Activated T-helper 2 cell treated with anti-CD3 and anti-CD28 coated beads, Interferon-gamma antibody, Interleukin-2, Interleukin-4, amounts not matched to agents 10 μg/mL and 5 μg/mL and 100 μg/mL, durations not matched to agents 14 hours and 24 hours and 36 hours (primary cell): ENCODE measurements at places on chromosomes 12 and 14.

DNA sequence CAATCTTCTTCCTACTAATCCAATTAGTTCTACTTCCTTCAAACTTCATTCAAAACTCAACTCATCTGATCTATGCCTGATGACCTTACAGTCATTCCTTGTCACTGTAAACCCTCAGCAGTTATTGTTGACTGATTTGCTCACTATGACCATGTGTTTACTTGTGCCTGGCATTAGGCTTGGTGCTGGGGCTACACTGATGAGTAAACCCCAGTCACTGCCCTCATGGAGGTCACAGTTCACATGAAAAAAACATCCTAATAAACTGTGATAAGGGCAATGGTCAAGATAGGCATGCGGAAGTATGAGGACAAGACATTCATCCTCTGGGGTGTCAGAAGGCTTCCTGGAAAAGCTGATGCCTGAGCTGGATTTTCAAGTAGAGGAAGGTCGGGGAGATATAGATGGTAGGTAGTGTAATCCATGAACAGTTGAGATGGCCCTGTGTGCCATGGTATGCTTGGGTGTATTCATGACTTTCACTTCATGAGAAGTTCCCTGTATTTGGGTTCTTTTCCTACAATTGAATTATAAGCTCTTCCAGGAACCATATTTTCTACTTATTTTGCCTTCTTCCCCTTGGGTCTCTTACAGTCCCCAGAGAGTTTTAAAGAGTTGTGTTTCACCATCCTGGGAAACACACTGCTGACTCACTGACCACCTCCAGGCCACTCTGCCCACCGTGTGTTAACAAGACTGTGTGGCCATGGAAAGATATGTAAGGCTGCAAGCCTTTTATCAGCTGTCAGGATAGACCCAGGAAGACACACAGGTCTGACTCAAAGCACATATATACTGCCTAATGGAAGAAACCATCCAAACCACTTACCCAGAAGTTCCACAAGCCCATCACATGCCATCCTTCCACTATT is 38.7 kb upstream of the DUSP6 start:
- H3K4me3 ChIP-seq, result no peak overlapping the region
- no peaks in the 10 kb centered on the region for H3K27me3 ChIP-seq
- peak overlapping the region; percentile 87 for H3K27ac ChIP-seq
- no peak for DNase-seq
- H3K36me3 ChIP-seq, result peaks cover 11% of the 10 kb centered on the region

DNA sequence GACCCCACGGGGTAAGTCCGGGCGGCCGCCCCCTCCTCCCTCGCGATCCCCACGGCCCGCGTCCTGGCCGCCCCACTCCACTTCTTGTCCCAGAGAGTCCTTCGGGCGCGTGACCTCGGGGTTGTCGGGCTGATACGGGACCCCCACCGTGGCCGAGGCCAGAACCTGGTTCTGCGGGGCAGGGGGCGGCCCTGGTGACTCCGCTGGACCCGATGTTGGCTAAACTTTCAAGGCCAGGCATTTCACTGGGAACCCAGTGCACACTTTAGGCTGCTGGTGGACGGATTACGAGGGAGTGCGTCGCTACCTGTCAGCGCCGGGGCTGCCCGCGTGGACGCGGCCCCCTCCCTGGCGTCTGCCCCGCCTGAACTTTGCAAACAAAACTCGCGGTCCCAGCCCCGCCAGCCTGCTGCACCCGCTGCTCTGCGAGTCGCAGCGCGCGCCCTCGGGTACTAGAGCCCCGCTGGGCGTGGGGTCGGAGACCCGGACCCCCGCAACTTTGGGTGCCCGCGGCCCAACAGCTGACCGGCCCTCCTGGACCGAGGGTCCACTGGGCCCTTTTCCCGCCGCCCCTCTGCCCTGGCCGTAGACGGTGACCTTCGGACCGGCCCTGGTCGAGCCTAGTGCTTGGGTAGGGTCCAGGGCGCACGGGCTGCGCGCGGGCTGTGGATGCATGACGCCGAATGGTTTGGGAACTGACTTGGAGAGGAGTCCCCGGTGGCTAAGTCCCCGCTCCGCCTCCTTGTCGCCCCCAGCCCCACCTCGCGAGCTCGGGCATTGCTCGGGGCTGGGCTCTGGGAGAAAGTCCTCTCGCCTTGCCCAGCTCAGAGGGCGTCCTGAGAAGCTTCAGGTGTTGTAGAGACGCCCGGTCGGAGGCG is 624 bp downstream of the RIN3 start:
- peak overlapping the region; percentile 61 for H3K4me3 ChIP-seq
- H3K27me3 ChIP-seq, result peaks cover 51% of the 10 kb centered on the region
- H3K4me1 ChIP-seq, result peaks cover 21% of the 10 kb centered on the region

- no peak overlapping the region for H3K4me3 ChIP-seq
- H3K36me3 ChIP-seq, result no peaks in the 10 kb centered on the region
- DNase-seq, result no peak
- H3K4me1 ChIP-seq, result no peaks in the 10 kb centered on the region
Measured at GRCh38 chr12:2669560-2669959, 125.2 kb upstream of the FKBP4 start.

GRCh38 chr14:50714450-50715073 is 46.5 kb upstream of the SAV1 start:
- no peaks in the 10 kb centered on the region for H3K4me1 ChIP-seq
- no peak overlapping the region for H3K4me3 ChIP-seq
- H3K27ac ChIP-seq, result no peak overlapping the region

DNA sequence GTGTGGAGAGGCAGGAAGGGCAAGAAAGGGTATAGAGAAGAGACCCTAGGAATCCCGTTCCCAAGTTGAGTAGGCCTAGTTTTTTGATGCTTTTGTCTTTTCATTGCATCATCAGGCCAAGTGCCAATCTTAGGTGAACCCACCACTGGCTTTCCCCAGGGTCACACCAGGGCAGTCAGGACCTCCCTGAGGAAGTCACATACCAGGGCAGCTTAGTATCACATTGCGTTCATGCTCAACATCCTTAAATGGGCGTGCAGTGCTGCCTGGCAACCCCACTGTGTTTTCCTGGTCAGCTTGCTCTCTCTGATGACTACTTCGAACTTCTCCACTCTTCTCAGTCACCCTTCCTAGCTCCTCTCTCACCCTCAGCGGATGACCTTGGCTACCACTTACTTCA is 9.0 kb downstream of the ASIC1 start:
- no peak overlapping the region for H3K4me3 ChIP-seq
- H3K27me3 ChIP-seq, result peaks cover 1% of the 10 kb centered on the region
- H3K4me1 ChIP-seq, result peaks cover 8% of the 10 kb centered on the region
- no peak overlapping the region for H3K27ac ChIP-seq
- peaks cover 5% of the 10 kb centered on the region for H3K36me3 ChIP-seq

- H3K36me3 ChIP-seq, result no peaks in the 10 kb centered on the region
- no peak overlapping the region for H3K4me3 ChIP-seq
- no peaks in the 10 kb centered on the region for H3K4me1 ChIP-seq
- no peak for DNase-seq
- H3K27me3 ChIP-seq, result peaks cover 1% of the 10 kb centered on the region
Measured at GRCh38 chr12:69456239-69456638, 13.9 kb upstream of the FRS2 start.

- H3K4me3 ChIP-seq, result no peak overlapping the region
- H3K36me3 ChIP-seq, result peaks cover 15% of the 10 kb centered on the region
- H3K27me3 ChIP-seq, result no peaks in the 10 kb centered on the region
- peaks cover 34% of the 10 kb centered on the region for H3K4me1 ChIP-seq
- peak overlapping the region; percentile 29 for H3K27ac ChIP-seq
Measured at GRCh38 chr12:68121143-68121542, 38.4 kb downstream of the IFNG start.

GRCh38 chr14:23299986-23300686 is 2.5 kb downstream of the PPP1R3E start:
- H3K4me3 ChIP-seq, result peak overlapping the region; percentile 89
- peaks cover 22% of the 10 kb centered on the region for H3K36me3 ChIP-seq
- H3K4me1 ChIP-seq, result peaks cover 21% of the 10 kb centered on the region
- no peak for DNase-seq
- H3K27ac ChIP-seq, result peak overlapping the region; percentile 94

GRCh38 chr14:93946541-93947090 is 19.5 kb downstream of the FAM181A start:
- H3K36me3 ChIP-seq, result peaks cover 74% of the 10 kb centered on the region
- H3K27ac ChIP-seq, result peak overlapping the region; percentile 3
- H3K27me3 ChIP-seq, result no peaks in the 10 kb centered on the region
- peaks cover 21% of the 10 kb centered on the region for H3K4me1 ChIP-seq

GRCh38 chr12:42560977-42561376 is 28.6 kb downstream of the PRICKLE1 start:
- no peak for DNase-seq
- H3K27ac ChIP-seq, result no peak overlapping the region
- H3K4me3 ChIP-seq, result no peak overlapping the region
- no peaks in the 10 kb centered on the region for H3K4me1 ChIP-seq
- H3K36me3 ChIP-seq, result no peaks in the 10 kb centered on the region

- H3K27ac ChIP-seq, result no peak overlapping the region
- H3K27me3 ChIP-seq, result peaks cover under 1% of the 10 kb centered on the region
- peaks cover 15% of the 10 kb centered on the region for H3K4me1 ChIP-seq
- H3K4me3 ChIP-seq, result no peak overlapping the region
Measured at GRCh38 chr14:58747181-58747580, 109.4 kb downstream of the DACT1 start.

GRCh38 chr12:12736759-12737676 is 19.9 kb downstream of the CDKN1B start:
- H3K27ac ChIP-seq, result peak overlapping the region; percentile 92
- no peaks in the 10 kb centered on the region for H3K27me3 ChIP-seq
- H3K4me1 ChIP-seq, result peaks cover 54% of the 10 kb centered on the region

DNA sequence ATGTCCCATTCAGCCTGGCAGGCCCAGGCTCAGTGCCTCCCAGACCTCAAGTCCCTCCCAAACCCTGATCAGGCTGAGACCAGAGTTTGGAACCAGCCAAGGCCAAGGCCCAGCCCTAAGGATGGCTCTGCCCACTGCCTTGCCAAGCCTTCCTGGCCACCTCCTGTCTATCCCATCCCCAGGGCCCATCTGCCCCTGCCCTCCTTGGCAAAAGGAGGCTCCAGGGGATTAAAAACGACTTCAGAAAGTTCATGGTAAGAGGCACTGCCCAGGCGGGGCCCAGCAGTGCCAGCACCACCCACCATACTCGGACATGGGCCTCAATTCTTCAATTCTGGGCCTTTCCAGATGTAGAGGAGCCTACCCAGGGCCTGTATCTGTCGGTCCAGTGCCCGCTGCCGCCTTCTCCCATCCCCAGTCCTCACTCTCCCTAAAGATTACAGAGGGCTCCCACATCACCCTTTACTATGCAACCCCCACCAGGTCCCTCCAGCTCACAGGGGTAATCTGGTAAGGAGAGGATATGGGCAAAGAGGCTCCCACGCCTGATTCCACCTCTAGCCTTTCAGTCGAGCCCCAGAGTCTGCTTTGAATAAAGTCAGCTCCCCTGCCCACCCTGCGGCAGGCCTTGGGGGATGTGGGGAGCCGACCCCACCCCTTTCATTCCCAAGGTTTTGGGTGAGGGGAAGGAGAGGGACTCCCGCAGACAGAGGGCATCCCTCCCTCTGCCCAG is 932 bp downstream of the ADCY6 start:
- no peaks in the 10 kb centered on the region for H3K36me3 ChIP-seq
- DNase-seq, result no peak
- no peak overlapping the region for H3K27ac ChIP-seq
- peaks cover 2% of the 10 kb centered on the region for H3K4me1 ChIP-seq
- H3K4me3 ChIP-seq, result peak overlapping the region; percentile 72

GRCh38 chr12:115598871-115599811 is 678.4 kb downstream of the MED13L start:
- H3K4me1 ChIP-seq, result no peaks in the 10 kb centered on the region
- peaks cover 3% of the 10 kb centered on the region for H3K27me3 ChIP-seq
- no peak overlapping the region for H3K4me3 ChIP-seq
- no peaks in the 10 kb centered on the region for H3K36me3 ChIP-seq
- H3K27ac ChIP-seq, result no peak overlapping the region

GRCh38 chr14:94173471-94173884 is 644 bp upstream of the PPP4R4 start:
- peaks cover 56% of the 10 kb centered on the region for H3K27me3 ChIP-seq
- no peak overlapping the region for H3K27ac ChIP-seq
- no peak for DNase-seq
- peak overlapping the region; percentile 78 for H3K4me3 ChIP-seq
- no peaks in the 10 kb centered on the region for H3K36me3 ChIP-seq

GRCh38 chr14:56888274-56888673 is 78.0 kb upstream of the OTX2 start:
- H3K36me3 ChIP-seq, result no peaks in the 10 kb centered on the region
- H3K27ac ChIP-seq, result no peak overlapping the region
- H3K4me1 ChIP-seq, result no peaks in the 10 kb centered on the region
- no peak overlapping the region for H3K4me3 ChIP-seq
- peaks cover 6% of the 10 kb centered on the region for H3K27me3 ChIP-seq

GRCh38 chr12:18837025-18837424 is 99.1 kb downstream of the CAPZA3 start:
- H3K4me1 ChIP-seq, result no peaks in the 10 kb centered on the region
- H3K36me3 ChIP-seq, result no peaks in the 10 kb centered on the region
- H3K27me3 ChIP-seq, result no peaks in the 10 kb centered on the region
- H3K4me3 ChIP-seq, result no peak overlapping the region

GRCh38 chr14:38176379-38176778 is 31.3 kb upstream of the SSTR1 start:
- no peaks in the 10 kb centered on the region for H3K27me3 ChIP-seq
- H3K36me3 ChIP-seq, result no peaks in the 10 kb centered on the region
- H3K27ac ChIP-seq, result no peak overlapping the region
- H3K4me1 ChIP-seq, result no peaks in the 10 kb centered on the region
- DNase-seq, result no peak

GRCh38 chr14:82134411-82134810 is 600.8 kb upstream of the SEL1L start:
- no peak overlapping the region for H3K4me3 ChIP-seq
- no peaks in the 10 kb centered on the region for H3K4me1 ChIP-seq
- H3K27ac ChIP-seq, result no peak overlapping the region
- no peaks in the 10 kb centered on the region for H3K36me3 ChIP-seq
- no peak for DNase-seq

- no peaks in the 10 kb centered on the region for H3K4me1 ChIP-seq
- H3K36me3 ChIP-seq, result no peaks in the 10 kb centered on the region
- H3K27me3 ChIP-seq, result peaks cover 2% of the 10 kb centered on the region
- no peak for DNase-seq
- no peak overlapping the region for H3K27ac ChIP-seq
Measured at GRCh38 chr14:104343690-104344640, 205.6 kb downstream of the KIF26A start.

GRCh38 chr12:53050426-53051057 is 677 bp downstream of the TNS2 start:
- no peak overlapping the region for H3K4me3 ChIP-seq
- no peak for DNase-seq
- H3K36me3 ChIP-seq, result no peaks in the 10 kb centered on the region
- H3K27me3 ChIP-seq, result peaks cover 2% of the 10 kb centered on the region
- no peak overlapping the region for H3K27ac ChIP-seq
- peaks cover 26% of the 10 kb centered on the region for H3K4me1 ChIP-seq
